ENCODE measurements at places on chromosomes 12 and 14.

DNA sequence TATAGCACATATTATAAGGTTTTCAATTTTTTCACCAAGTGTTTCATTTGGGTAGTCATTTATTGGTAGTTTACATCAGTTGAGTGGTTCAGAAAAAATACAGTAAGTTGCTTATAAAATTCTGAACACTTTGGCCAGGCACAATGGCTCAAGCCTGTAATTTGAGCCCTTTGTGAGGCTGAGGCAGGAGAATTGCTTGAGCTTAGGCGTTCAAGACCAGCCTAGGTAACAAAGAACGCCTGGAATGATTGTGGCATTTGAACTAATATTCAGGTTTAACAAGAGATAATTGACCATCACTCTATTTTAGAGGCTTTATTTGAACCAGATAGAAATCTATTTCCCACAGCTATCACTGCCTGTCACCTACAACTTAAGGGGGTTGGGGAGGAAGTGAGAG lies 22.7 kb downstream of the HIF1A start:
- DNase-seq, result no peak

DNA sequence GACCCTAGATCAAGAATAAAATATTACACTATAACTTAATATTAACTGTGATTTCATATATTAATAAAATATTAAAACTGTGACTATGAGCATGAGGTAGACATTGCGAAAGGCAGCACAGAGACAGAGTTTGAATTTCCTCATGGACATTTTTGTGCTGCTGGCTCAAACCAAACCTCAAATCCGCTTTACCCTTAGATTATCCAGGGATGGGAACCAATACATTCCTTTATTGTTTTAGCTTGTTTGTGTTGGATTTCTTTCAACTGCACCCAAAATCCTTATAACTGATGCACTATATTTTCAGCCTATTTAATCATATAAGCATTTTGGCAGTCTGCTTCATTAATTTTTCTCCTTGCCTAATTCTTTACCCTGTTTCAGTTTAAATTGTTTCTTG lies 436.7 kb downstream of the ATP23 start:
- DNase-seq, result no peak

DNA sequence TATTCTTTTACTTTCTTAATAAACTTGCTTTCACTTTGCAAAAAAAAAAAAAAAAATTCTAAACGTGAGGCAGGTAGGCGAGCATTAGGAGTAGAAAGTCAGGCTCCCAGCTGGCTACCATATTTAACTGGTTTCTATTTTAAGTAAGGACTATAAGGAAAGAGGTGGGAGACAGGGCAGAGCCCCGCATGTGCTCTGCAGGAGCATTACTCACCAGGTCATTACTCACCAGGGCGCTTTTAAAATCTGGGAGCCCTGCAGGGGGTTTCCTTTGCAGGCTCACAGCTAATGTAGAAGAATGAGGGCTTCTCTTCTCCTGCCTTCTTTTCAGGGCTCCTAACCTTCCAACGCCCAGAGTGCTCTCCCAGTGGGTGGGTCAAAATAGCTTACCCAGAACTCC lies 14.0 kb upstream of the DPF3 start:
- no peak for DNase-seq

DNA sequence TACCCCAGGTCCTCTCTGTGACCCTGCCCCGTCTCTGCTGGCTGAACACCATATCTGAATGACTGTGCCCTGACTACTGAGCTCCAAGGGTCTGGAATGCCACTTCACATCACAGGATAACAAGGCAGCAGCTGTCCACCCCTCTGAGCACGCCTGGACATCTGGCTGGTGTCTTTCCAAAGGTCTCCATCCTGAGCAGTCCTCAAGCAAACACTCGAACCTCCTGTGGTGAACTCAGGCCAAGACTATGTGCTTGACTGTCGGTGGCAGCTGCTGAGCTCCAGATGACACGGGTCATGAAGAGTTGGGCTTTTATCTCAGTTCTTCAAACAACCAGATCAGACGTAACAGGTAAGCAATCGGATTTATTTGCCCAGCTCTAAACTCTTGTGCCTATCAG lies 117.2 kb upstream of the BCL2L14 start:
- no peak for DNase-seq

- DNase-seq, result no peak
These were observed 26.0 kb downstream of the SCYL2 start for GRCh38 chr12:100293017-100293416.

GRCh38 chr14:59435987-59436386 lies 29.2 kb downstream of the GPR135 start:
- no peak for DNase-seq

- no peak for DNase-seq
These were observed 68.6 kb downstream of the EP400 start for GRCh38 chr12:132018193-132018916.

GRCh38 chr14:69246331-69246730 lies 13.6 kb upstream of the GALNT16 start:
- DNase-seq, result no peak

Measured in stimulated activated CD4-positive, alpha-beta T cell treated with anti-CD3 and anti-CD28 coated beads, Interleukin-1b, Interleukin-23, amount 100 ng/mL, for 4 hours (primary cell).